ENCODE measurements at places on chromosomes 4 and X.

GRCh38 chrX:41391606-41392005 is 55.5 kb upstream of the NYX start:
- no peak for DNase-seq

DNA sequence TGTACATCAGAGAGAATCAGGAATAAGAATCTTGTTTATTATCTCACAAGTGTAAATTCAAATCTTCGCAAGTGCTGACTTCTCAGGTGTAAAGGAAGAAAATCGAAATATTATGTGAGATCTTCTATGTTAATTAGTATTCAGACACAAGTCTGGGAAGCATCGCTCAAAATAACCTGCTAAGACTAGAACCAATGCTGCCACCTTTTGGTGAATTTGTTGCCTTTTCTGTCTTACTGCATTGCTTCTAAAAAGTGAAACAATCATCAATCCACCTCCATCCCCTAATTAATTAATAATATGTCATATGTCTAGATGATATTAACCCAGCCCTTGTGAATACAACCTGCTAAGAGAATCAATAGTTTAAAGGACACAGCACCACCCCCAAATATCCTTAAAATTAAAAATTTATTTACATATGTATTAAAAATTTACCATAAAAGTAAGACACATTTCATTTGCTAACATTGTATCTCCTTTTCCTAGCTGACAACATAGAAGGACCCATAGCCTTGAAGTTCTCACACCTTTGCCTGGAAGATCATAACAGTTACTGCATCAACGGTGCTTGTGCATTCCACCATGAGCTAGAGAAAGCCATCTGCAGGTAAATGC is 3.5 kb downstream of the EPGN start:
- peak; percentile 52 for DNase-seq

- DNase-seq = no peak
These were observed 726.9 kb downstream of the GRID2 start for GRCh38 chr4:93030670-93031069.

- DNase-seq = peak; percentile 30
These were observed 24.0 kb downstream of the TAB3 start for GRCh38 chrX:30865015-30865414.

- no peak for DNase-seq
These were observed 40.1 kb upstream of the EIF1AX start for GRCh38 chrX:20181598-20182329.
